ENCODE measurements at places on chromosomes 6 and 20.

DNA sequence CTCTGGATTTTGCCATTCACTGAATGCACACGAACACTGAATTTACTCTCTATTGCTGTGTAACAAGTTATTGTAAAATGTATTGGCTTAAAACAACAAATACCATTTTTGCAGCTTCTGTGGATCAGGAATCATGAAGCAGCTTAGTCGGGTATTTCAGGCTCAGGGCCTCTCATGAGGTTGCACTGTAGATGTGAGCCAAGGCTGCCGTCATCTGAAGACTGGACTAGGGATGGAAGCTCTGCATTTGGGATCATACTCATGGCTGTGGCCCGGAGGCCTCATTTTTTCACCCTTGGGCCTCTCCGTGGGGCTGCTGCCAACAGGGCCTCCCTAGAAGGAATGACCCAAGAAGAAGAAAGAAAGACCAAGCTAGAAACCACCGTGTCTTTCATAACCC lies 492.4 kb upstream of the CDH4 start:
- no peak for DNase-seq

- no peak for DNase-seq
Measured at GRCh38 chr20:16530201-16530681, 43.0 kb downstream of the KIF16B start.

DNA sequence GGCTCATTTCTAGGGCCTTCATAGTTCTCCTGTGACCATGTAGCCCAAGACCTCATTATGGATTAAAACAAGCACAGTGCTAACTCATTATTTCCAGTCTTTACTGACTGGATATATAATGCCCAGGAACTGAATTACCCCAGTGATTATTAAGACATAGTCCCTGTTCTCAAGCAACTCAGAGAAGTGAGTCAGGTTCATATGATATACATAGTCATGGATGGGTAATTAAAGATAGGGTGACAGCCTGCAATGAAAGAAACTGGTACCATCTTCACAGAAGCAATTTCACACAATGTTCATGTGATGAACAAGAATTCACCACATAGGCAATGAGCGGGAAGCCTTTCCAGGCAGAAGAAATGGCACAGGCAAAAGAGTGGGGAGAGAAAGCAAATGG lies 3.5 kb downstream of the TRIM27 start:
- DNase-seq = no peak

GRCh38 chr20:53312957-53313356 lies 280.7 kb downstream of the ZNF217 start:
- no peak for DNase-seq

GRCh38 chr6:145015739-145016558 lies 719.4 kb downstream of the EPM2A start:
- no peak for DNase-seq
